ENCODE measurements at places on chromosomes 5 and 9.

DNA sequence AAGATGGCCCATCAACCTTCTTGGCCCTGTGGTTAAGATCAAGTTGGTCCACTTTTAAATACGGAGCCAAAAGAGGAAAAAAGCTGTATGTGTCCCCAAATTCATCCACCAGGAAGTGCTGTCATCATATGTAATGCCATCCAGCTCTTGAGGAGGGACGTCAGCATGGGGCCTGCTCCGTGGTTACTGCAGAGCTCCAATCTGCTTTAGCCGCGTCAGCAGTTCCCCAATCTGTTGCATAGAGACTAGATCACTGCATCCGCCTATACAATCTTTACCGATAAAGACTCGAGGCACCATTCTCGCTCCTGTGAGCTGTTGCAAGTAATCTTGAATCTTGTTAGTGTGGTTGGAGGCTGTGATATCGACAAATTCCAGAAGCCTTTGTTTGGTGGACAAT is 65.7 kb downstream of the GABRA6 start:
- DNase-seq = no peak

- DNase-seq = no peak
Observed at GRCh38 chr9:94888775-94889174, 162.3 kb downstream of the AOPEP start.

DNA sequence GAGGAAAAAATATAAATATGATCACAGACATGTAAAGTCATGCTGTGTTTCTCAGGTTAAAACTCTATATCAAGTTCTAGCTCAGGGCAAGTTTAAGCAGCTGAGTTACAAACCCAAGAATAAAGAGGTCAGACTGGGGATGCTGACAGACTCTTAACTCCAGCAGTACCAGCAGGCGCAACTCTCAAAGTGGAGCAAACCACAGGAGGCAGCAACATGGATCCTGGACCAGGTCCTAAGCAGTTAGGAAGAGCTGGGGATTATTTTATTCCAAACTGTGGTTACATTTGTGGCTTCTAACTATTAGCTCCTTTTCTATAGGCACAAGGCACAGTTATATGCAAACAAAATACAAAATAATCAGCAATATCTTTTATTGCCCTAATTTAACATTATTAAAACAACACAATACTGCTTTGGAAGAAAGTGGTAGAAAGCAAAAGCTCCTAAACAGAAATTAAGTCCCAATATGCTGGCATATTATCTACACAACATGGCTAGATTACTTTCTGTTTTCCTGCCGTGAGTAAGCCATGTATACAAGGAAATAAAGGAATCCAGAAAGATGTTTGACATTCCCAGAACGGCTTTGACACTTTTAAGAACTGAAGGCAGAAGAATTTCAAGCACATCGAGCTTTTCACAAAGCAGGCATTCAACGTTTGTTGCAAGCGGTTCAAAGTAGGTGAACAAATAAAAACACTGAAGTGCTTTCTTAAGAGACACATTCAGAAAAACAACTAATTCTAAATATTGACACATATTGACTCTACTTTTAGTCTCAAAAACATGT is 378.8 kb upstream of the ZNF608 start:
- DNase-seq = no peak

- no peak for DNase-seq
Observed at GRCh38 chr5:96302174-96302738, 130.8 kb downstream of the PCSK1 start.

DNA sequence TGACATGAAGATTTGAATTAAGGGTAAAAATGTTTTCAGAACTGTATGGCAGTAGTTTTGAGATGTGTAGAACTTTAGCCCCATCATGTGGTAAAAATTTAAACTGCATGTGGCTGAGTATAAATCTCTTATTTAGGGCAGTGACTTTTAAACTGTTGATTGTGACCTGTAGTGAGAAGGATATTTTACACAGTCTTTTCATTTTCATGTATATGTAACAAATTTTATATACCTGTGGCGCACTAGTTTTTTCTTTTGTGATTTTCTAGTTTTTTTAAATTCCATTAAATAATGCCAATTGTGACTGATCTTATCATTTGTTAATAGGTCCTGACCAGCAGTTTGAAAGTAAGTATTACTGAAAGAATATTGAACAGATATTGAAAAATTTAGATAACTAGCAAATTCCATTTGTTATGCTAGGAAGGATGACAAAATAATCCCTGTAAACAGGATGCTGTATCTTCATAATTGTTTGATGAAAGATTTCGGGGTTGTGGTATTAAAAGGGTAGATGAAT is 47.2 kb downstream of the GPBP1 start:
- peak; percentile 78 for DNase-seq

- DNase-seq = no peak
Observed at GRCh38 chr5:151497391-151498002, 50.1 kb downstream of the SLC36A1 start.

GRCh38 chr5:66860199-66860975 is 264.2 kb downstream of the MAST4 start:
- no peak for DNase-seq

- DNase-seq = no peak
Observed at GRCh38 chr9:87089929-87090328, 142.6 kb upstream of the GAS1 start.

DNA sequence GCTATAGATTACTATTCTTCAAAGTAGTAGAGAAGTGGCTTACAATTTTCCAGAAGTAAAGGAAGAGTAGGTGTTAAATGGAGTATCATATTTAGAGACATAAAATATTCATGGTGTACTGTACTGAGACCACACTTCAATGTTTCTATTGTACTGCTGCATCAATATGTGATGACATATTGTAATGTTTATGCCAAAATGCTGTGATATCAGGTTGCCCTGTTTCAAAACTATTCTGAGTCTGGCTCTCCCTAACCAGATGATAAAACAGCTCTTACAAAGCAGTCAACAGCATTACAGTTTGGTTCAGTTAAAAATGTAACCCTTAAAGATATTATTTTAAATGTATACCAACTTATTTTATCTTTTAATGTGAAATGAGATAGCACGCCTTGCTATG is 30.8 kb upstream of the ACOT12 start:
- no peak for DNase-seq

GRCh38 chr9:34458959-34459340 is 345 bp downstream of the DNAI1 start:
- no peak for DNase-seq

DNA sequence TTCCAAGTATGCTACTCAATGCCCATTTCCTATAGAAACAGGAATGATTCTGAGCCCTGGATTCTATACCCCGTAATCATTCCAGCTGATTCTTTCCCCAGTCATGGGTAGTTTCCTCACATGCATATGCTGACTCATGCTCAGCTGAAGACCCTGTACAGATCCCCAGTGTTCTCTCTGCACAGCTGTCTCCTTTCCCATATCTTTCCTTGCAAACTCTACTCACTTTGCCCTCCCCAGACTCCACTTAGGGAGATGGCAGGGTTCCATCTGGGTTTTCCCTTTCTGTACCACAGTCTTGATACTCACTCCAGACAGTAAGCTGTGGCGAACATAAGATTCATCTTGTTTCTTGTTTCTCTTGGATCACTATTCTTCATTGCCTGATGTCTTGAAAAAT is 357.6 kb downstream of the RAB3C start:
- no peak for DNase-seq

- DNase-seq = no peak
Observed at GRCh38 chr5:124613273-124613953, 133.0 kb downstream of the ZNF608 start.

Measured in hematopoietic multipotent progenitor cell treated with erythropoietin and hydrocortisone succinate and interleukin-3 and kit ligand, for 8 days (in vitro differentiated cells).